ENCODE measurements at places on chromosomes 4 and X. TPM values are rescaled to one million over a fixed set of nuclear protein-coding genes. Genes with fewer than 3 reads are reported as not detected.

DNA sequence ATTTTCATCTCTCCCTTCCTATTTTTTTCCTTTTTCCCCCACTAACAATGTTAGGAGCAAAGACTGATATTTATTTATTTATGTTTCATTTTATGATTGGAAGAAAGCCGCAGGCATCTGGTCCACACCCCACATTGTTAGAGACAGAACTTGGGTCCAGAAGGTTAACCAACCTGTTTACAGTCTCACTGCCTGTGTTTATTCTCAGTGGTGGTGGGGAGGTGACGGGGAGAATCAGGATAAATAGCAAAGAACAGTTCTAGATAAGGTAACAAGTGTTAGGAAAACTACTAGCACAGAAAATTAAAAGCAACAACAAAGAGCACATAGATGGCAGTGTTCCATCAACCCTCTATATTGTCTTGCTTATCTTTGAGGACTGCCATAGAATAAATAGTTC is 301.7 kb upstream of the DIPK2B start:
- no peak overlapping the region for H3K4me3 ChIP-seq
- no peak overlapping the region for H3K27ac ChIP-seq
- H3K36me3 ChIP-seq, result no peaks in the 10 kb centered on the region
- H3K27me3 ChIP-seq, result no peaks in the 10 kb centered on the region
- H3K4me1 ChIP-seq, result peaks cover 19% of the 10 kb centered on the region
- no peak for DNase-seq

DNA sequence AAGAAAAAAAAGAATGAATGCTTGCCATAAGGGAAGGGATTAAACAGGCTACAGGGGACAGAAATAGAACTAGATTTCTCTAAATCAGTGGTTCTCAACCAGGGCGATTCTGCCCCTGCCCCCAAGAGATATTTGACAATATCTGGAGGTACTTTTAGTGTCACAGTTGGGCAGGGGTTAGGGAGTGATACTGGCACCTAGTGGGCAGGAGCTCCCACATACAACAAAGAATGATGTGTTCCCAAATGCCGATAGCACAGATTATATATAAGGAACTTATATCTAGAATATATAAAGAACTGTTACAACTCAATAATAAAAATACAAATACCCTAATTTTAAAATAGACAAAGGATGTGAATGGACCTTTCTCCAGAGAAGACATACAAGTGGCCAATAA is 14.7 kb downstream of the S100G start:
- H3K27ac ChIP-seq, result no peak overlapping the region
- DNase-seq, result no peak
- H3K36me3 ChIP-seq, result no peaks in the 10 kb centered on the region
- no peaks in the 10 kb centered on the region for H3K27me3 ChIP-seq
- H3K4me1 ChIP-seq, result no peaks in the 10 kb centered on the region

GRCh38 chrX:101411984-101412383 is 4.0 kb downstream of the HNRNPH2 start:
- H3K4me1 ChIP-seq, result peaks cover 12% of the 10 kb centered on the region
- no peaks in the 10 kb centered on the region for H3K36me3 ChIP-seq
- H3K27me3 ChIP-seq, result no peaks in the 10 kb centered on the region
- no peak overlapping the region for H3K4me3 ChIP-seq
- H3K27ac ChIP-seq, result no peak overlapping the region

- H3K4me3 ChIP-seq, result no peak overlapping the region
- H3K27me3 ChIP-seq, result no peaks in the 10 kb centered on the region
- DNase-seq, result no peak
- no peaks in the 10 kb centered on the region for H3K36me3 ChIP-seq
Observed at GRCh38 chr4:33334416-33334815, 2614.2 kb downstream of the PCDH7 start.

Gene BMX
- 2.0 TPM for total RNA-seq

Gene NKX3-2
- total RNA-seq, result 2.9 TPM

DNA sequence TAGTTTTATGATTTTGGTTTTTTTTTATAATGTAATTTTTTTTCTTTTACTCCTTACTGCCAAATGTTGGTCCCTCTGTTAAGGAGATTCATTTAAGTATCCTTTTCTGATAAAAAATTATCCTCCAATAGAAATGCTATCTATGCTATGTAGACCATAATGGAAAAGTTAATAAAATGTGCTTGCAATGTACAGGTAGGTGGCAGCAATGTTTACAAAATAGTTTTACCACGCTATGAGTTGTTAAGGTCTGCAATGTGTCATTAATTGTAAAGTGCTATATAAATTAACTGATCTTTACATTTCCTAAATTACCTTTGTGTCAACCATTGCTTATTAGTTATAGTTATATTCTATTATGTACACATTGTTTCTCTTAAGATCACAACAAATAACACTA is 3.8 kb upstream of the CENPC start:
- DNase-seq, result no peak
- H3K27me3 ChIP-seq, result no peaks in the 10 kb centered on the region
- H3K36me3 ChIP-seq, result no peaks in the 10 kb centered on the region
- no peak overlapping the region for H3K4me3 ChIP-seq
- no peak overlapping the region for H3K27ac ChIP-seq

DNA sequence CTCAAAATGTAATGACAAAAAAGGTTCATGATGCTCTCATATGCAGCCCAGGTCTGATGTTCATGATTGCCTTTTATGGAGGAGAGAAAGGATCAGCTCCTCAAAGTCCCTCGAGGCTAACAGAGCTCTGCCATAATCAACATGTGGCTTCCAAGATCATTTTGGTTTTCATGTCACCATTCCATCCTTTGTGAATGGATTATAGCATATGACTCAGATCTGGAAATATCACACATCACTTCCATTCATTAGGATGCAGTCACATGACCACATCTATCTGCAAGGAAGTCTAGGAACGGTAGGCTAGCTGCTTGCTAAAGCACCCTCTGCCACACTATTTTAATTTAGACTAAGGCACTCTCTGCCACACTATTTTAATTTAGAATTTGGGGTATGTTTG is 77.6 kb downstream of the COX18 start:
- no peaks in the 10 kb centered on the region for H3K4me1 ChIP-seq
- no peaks in the 10 kb centered on the region for H3K27me3 ChIP-seq
- no peak overlapping the region for H3K4me3 ChIP-seq
- no peak overlapping the region for H3K27ac ChIP-seq
- DNase-seq, result no peak
- H3K36me3 ChIP-seq, result no peaks in the 10 kb centered on the region

GRCh38 chr4:114320126-114320525 is 278.5 kb upstream of the UGT8 start:
- no peaks in the 10 kb centered on the region for H3K27me3 ChIP-seq
- no peak overlapping the region for H3K4me3 ChIP-seq
- no peaks in the 10 kb centered on the region for H3K36me3 ChIP-seq

DNA sequence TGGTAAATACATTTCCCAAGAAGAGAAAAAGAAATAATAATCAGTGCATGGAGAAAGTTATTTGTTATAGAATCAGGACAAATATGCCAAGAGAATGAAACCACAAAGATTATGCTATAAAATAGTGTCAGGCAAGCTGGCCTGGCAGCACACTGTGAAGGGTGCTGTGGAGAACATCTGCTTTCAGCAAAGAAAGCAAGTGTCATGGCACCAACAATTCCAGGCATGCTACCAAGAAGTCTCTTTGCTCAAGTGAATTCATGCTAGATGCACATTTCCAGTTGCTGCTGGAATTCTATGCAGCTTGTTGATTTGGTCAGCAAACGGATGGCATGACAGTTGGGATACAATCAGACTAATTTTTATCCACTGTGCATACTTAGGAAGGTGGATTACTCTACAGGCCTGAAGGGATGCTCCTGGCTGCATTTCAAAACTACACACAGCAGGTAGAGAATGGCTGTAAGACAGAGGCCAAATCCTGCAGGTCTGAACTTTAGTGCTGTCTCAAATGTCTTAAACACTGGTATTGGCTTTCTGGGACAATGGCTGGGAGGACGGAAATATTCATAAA is 154.6 kb upstream of the FAT1 start:
- no peaks in the 10 kb centered on the region for H3K36me3 ChIP-seq
- no peaks in the 10 kb centered on the region for H3K27me3 ChIP-seq

GRCh38 chr4:122842984-122843531 is 16.4 kb downstream of the FGF2 start:
- peaks cover 9% of the 10 kb centered on the region for H3K4me1 ChIP-seq
- H3K36me3 ChIP-seq, result no peaks in the 10 kb centered on the region
- no peak for DNase-seq
- no peak overlapping the region for H3K4me3 ChIP-seq

DNA sequence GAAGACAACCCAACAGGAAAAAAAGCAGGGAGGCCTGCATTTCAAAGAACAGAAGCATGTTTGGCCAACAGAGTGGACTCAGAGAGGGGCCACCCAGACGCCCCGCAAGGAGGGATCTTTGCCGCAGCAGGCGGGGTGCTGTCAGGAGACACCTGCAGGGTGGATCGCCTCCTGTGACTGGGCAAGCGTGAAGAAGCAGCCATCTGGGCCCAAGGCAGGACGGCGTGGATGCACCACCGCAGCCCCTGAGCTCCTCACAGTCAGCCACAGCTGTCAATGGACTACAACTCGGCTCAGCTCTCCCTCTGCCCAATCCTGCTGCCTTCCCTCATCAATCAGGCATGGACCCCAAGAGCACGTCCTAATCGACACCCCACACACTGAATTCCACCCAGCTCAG is 32.0 kb upstream of the MAN2B2 start:
- no peak for DNase-seq
- no peaks in the 10 kb centered on the region for H3K4me1 ChIP-seq
- no peaks in the 10 kb centered on the region for H3K27me3 ChIP-seq
- no peak overlapping the region for H3K4me3 ChIP-seq

DNA sequence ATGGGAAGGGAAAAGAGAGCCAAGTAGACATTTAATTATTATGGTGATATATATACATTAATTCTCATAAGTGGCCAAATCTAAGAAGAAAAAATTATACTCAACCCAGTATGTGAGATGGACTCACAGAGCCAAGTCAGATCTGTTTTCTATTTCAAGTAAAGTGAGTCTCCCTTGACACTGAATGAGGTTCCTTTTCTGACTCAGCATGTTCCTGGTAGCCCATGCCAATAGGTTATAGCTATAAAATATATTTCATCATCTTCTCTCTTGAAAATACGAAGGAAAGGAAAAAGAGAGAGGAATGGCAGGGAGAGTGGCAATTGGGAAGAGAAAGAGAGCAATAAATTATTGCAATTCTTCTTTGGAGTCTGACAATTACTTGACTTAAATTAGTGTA is 68.8 kb upstream of the GRIA2 start:
- no peaks in the 10 kb centered on the region for H3K36me3 ChIP-seq
- H3K27ac ChIP-seq, result no peak overlapping the region
- H3K27me3 ChIP-seq, result no peaks in the 10 kb centered on the region
- no peak for DNase-seq
- no peak overlapping the region for H3K4me3 ChIP-seq

Gene SPANXN5
- not detected for total RNA-seq

Gene HEPH
- 8.6 TPM for total RNA-seq

Gene GYPA
- not detected for total RNA-seq

Gene EIF1AX
- 47.6 TPM for total RNA-seq

Gene CT45A3
- not detected for total RNA-seq

Gene ETDA
- total RNA-seq, result not detected

Gene GYG2
- total RNA-seq, result 15.7 TPM

Gene SLC6A14
- total RNA-seq, result 10.1 TPM

DNA sequence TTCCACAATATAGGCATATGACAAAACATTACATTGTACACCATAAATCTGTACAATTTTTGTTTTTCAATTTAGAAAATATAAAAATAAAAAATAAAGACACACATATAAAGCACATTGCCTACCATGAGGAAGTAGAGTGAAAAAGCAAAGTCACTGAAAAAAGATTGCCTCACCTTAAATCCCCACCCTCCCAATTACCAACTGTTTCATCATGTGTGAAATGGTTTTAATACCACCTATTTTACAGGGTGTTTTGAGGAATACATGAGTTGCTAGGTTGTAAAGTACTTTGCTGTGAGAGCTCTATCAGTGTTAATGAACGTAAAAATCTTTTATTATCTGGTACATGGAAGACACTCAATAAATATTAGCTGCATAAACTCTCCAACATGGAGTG is 373.6 kb upstream of the NDST3 start:
- DNase-seq, result no peak
- no peak overlapping the region for H3K4me3 ChIP-seq
- no peaks in the 10 kb centered on the region for H3K4me1 ChIP-seq
- no peaks in the 10 kb centered on the region for H3K36me3 ChIP-seq
- no peaks in the 10 kb centered on the region for H3K27me3 ChIP-seq

GRCh38 chrX:119036107-119037029 is 36.4 kb upstream of the CT47C1 start:
- no peak for DNase-seq
- H3K27me3 ChIP-seq, result no peaks in the 10 kb centered on the region
- H3K4me3 ChIP-seq, result no peak overlapping the region

GRCh38 chr4:61531188-61531587 is 331.1 kb downstream of the ADGRL3 start:
- no peaks in the 10 kb centered on the region for H3K4me1 ChIP-seq
- no peak overlapping the region for H3K27ac ChIP-seq
- no peak overlapping the region for H3K4me3 ChIP-seq
- no peaks in the 10 kb centered on the region for H3K27me3 ChIP-seq

GRCh38 chrX:49761481-49761880 is 65.7 kb upstream of the PAGE1 start:
- H3K36me3 ChIP-seq, result no peaks in the 10 kb centered on the region
- no peaks in the 10 kb centered on the region for H3K27me3 ChIP-seq
- H3K27ac ChIP-seq, result no peak overlapping the region
- H3K4me3 ChIP-seq, result no peak overlapping the region

DNA sequence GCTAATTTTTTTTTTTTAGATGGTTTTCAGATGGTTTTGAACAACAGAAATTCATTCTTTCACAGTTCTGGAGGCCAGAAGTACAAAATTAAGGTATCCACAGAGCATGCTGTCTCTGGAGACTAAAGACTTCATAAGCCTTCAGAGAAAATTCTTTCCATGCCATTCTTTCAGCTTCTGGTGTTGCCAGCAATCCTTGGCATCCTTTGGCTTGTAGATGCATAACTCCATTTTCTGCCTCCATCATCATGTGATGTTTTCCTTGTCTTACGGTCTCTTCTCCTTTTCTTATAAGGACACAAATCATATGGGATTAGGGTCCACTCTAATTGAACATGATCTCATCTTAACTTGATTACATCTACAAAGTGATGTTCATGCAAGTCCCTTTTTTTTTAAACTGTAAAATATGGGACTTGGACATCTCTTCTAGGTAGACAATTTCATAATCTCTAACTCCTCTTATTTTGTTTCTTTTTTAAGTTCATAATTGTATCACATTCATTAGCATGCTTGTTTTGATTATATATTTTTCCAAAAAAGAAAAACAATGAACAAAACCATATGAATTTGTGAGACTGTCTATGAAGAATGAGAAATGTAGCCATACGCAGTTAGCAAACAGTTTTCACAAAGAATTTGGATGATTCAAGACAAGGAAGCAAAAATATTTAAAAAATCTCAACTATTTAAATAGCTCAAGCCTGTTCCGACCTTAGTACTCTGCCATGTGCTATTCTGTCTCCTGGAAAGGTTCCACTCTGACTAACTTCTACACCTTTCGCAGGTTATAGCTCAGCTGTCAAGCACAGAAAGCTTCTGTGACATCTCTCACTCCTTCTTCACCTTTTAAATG is 53.1 kb upstream of the GIMD1 start:
- no peaks in the 10 kb centered on the region for H3K27me3 ChIP-seq
- H3K4me1 ChIP-seq, result no peaks in the 10 kb centered on the region
- DNase-seq, result no peak
- H3K4me3 ChIP-seq, result no peak overlapping the region

Data from vagina (tissue), 2 donors.